Mesangial cell (primary cell): ENCODE measurements at places on chromosomes 7 and 10. TPM values are rescaled to one million over a fixed set of nuclear protein-coding genes. Genes with fewer than 3 reads are reported as not detected.

Gene MMRN2
- 0.13 and 0.16 TPM in 2 replicates for total RNA-seq

Gene LARP4B
- 35.5 and 48.4 TPM in 2 replicates for total RNA-seq

Gene ADAMTS14
- total RNA-seq = 1.6 and 2.5 TPM in 2 replicates

Gene ACSM6
- not detected in 2 replicates for total RNA-seq

Gene GPR37
- total RNA-seq = 3.7 and 16.0 TPM in 2 replicates

Gene INA
- total RNA-seq = 2.7 and 2.9 TPM in 2 replicates

Gene MYO1G
- under 0.01 and 0.13 TPM in 2 replicates for total RNA-seq

Gene NME8
- total RNA-seq = not detected in 2 replicates

Gene KIAA1217
- total RNA-seq = 6.8 and 21.9 TPM in 2 replicates

Gene LOXL4
- total RNA-seq = 14.3 and 33.0 TPM in 2 replicates

Gene PRXL2A
- 23.5 and 28.4 TPM in 2 replicates for total RNA-seq

Gene CH25H
- total RNA-seq = 0.25 TPM in 1 of 2 replicates, not detected in the other

Gene CDNF
- 1.8 TPM in 1 of 2 replicates, not detected in the other for total RNA-seq

Gene GSAP
- total RNA-seq = 0.98 and 3.0 TPM in 2 replicates

Gene PITX3
- total RNA-seq = 1.1 and 1.8 TPM in 2 replicates

Gene DMBT1
- total RNA-seq = under 0.01 and 0.13 TPM in 2 replicates
